ENCODE measurements at places on chromosomes 11 and 22.

DNA sequence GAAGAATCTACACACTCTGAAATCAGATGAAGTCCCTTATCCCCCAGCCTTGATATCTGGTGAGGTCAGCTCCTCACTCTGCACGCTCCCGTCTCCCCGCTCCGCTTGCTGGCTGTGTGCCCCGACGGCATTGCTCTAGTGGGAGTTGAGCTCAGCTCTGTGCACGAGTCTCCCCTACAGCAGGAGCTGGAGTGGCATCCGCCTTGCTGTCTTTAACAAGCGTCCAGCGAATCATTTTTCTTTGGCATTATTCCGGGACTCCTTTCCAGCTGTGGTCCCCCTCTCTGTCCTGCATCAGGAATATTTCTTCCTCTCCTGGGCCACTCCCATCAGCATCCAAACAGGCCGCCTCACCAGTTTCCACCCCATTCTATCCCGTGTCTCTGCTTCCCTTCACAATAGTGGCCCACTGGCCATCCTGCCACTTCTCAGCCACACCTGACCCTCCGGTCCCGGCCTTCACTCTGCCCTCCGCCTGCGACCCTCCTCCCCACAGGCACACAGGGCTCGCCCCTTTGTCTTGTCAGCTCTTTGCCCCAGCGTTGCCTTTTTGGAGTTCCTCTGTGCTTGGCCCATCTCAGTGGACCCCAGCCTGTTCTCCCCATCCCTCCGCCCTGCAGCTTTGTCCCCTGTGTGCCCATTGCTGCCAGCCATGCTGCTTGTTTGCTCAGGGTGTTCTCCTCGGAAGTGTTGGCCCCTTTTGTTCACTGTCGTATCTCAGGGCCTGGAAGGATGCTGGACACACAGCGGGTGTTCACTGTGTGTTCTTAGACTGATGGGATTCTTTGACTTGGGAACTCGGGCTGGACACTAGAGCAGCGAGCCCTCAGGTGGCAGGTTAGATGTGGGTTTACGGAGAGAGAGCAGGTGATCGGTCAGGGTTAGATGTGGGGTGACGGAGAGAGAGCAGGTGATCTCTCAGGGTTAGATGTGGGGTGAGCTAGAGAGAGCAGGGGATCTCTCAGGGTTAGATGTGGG is 441.8 kb downstream of the TBC1D22A start:
- no peak overlapping the region for H3K4me3 ChIP-seq
- H3K27me3 ChIP-seq, result peaks cover 8% of the 10 kb centered on the region
- peak; percentile 47 for DNase-seq
- no peak overlapping the region for H3K27ac ChIP-seq
- no peaks in the 10 kb centered on the region for H3K4me1 ChIP-seq

DNA sequence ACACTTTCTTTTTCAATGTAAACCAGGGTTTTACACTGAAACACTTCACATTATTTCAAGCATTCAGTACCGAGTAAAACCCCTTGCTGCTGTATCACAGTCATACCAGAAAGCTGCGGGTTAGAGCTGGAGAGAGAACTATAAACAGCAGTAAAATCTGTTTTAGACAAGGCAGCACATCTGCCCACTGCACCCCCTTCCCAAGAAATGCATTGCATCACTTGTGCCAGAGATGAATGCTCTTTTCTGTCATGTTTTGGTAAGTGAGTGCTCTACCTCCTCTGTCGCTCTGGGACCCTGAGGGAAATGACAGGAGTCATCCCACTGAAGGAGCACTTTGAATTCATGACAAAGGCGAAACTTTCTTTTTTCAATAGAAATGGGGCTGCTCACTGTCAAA is 107.2 kb downstream of the MAML2 start:
- no peak overlapping the region for H3K4me3 ChIP-seq
- H3K27ac ChIP-seq, result no peak overlapping the region
- H3K4me1 ChIP-seq, result peaks cover 48% of the 10 kb centered on the region
- no peaks in the 10 kb centered on the region for H3K36me3 ChIP-seq
- H3K27me3 ChIP-seq, result no peaks in the 10 kb centered on the region

- DNase-seq, result peak; percentile 80
- peak overlapping the region; percentile 91 for H3K4me3 ChIP-seq
- peaks cover 15% of the 10 kb centered on the region for H3K36me3 ChIP-seq
- H3K4me1 ChIP-seq, result peaks cover 46% of the 10 kb centered on the region
- peak overlapping the region; percentile 80 for H3K27ac ChIP-seq
Measured at GRCh38 chr11:45805305-45806071, 539 bp downstream of the SLC35C1 start.

DNA sequence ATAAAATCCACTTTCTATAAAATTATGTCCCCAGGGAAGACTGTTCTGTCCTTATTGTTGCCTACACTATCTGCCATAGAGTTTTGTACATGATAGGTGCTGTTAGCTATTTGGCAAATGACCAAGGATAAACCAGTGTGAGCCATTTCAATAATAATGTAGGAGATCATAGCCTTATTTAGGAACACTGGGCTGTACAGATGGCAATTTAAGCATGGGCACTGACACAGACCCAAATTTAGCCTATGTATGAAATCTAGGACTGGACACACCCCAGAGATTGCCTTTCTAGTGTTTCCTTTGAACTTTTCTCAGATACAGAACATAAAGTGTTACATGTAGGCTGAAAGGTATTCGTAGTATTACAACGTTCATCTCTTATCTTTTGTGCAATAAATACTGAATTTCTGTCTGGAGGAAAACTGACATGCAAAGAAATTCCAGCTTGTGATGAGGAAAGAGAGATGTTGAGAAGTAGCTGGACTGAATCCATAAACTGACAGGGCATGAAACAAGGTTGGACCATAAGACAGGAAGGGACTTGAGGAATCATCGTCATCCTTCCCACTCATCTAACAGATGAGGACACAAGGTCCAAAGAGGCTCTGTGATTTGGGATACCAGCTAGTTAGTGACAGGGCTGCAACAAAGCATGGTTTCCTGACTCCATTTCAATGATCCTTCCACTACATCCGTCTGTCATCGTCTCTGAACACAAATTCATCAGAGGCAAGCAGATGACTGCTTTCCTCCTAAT is 60.3 kb downstream of the TMPRSS5 start:
- H3K27ac ChIP-seq, result no peak overlapping the region
- H3K27me3 ChIP-seq, result peaks cover 3% of the 10 kb centered on the region
- H3K4me3 ChIP-seq, result no peak overlapping the region

DNA sequence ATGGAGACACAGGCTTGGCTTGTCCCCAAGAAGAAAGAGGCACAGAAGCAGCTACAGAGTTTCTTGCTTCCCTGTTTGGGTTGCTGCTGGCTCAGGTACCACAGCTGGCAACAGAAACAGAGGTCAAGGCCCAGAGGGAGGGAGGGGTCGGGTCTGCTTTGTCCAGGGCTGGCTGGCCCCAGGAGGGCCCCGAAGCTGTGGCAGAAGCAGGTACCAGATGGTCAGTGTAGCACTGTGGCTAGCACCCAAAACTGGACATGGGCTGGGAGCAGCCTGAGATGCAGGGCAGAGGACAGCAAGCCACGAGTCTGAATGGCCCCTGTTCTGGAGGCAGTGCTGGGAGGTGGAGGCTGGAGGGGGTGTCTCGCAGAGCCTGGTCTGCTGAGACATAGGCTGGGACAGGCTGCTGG is 52.3 kb upstream of the CCDC188 start:
- H3K4me1 ChIP-seq, result peaks cover 42% of the 10 kb centered on the region
- no peak overlapping the region for H3K27ac ChIP-seq
- no peak for DNase-seq

GRCh38 chr22:42906605-42907348 is 49.7 kb upstream of the ARFGAP3 start:
- H3K36me3 ChIP-seq, result peaks cover 9% of the 10 kb centered on the region
- peaks cover 62% of the 10 kb centered on the region for H3K4me1 ChIP-seq
- no peak overlapping the region for H3K27ac ChIP-seq
- H3K27me3 ChIP-seq, result no peaks in the 10 kb centered on the region
- no peak for DNase-seq

DNA sequence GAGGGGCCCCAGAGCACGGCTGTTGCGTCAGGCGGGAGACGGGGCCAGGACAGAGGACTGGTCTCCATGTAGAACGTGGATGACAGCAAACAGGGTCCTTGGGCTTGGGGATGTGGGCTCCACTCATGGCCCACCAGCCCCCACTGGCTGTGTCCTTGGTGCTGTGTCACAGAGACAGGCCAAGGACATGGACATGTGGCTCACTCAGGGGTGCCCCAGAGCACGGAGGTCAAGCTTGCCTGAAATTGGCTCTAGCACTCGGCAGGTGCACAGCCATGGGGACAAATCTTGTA is 14.4 kb downstream of the FADS2 start:
- no peaks in the 10 kb centered on the region for H3K27me3 ChIP-seq
- H3K27ac ChIP-seq, result peak overlapping the region; percentile 1
- peaks cover 22% of the 10 kb centered on the region for H3K36me3 ChIP-seq

GRCh38 chr22:38760477-38761201 is 4.8 kb upstream of the SUN2 start:
- no peak overlapping the region for H3K27ac ChIP-seq
- H3K36me3 ChIP-seq, result no peaks in the 10 kb centered on the region
- no peak overlapping the region for H3K4me3 ChIP-seq
- peaks cover 14% of the 10 kb centered on the region for H3K4me1 ChIP-seq
- no peak for DNase-seq

DNA sequence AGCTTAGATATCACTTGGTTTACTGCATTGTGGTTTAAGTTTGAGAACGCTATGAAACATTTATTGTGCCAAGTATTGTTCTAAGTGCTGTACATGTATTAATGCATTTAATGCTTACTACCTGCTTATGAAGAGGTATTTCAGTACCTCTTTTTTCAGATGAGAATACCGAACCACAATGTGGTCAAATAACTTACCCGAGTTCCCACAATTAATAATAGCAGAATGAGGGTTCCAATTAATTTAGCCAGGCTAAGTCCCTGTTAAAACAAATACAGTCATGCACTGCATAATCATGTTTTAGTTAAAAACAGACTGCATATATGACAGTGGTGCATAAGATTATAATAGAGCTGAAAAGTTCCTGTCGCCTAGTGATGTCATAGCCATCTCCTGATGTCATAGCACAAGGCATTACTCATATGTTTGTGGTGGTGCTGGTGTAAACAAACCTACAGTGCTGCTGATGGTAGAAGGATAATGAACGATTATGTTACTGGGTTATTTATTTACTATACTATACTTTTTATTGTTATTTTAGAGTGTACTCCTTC is 4.3 kb downstream of the ZC3H12C start:
- H3K36me3 ChIP-seq, result no peaks in the 10 kb centered on the region
- no peak overlapping the region for H3K4me3 ChIP-seq
- H3K27me3 ChIP-seq, result no peaks in the 10 kb centered on the region
- peaks cover 40% of the 10 kb centered on the region for H3K4me1 ChIP-seq

DNA sequence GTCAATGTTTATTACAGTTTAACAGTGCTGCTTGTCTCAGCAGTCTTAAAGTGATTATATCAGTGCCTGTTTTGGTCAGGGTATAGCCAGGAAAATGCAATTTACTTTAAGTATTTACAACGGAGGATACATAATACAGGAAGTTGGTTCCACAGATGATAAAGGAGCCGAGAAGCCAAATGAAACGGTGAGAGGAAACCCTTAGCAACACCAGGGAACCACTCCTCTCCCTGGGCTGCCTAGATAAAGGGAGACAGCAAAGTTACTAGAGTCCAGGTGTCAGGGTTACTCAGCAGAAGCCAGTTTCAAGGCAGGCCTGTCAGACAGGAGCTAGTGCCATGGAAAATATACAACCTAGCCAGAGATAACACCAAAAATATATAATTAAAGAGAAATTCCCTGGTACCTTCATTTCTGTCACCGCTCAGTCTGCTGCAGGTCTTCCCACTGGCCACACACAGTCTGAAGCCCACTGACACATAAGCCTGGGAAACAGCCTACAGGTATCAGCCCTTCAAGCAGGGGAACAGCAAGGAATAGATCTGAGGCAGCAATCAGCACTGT is 55.5 kb downstream of the FAM76B start:
- H3K4me1 ChIP-seq, result no peaks in the 10 kb centered on the region
- no peaks in the 10 kb centered on the region for H3K36me3 ChIP-seq
- H3K27me3 ChIP-seq, result no peaks in the 10 kb centered on the region
- no peak overlapping the region for H3K27ac ChIP-seq
- DNase-seq, result no peak
- H3K4me3 ChIP-seq, result no peak overlapping the region

- no peaks in the 10 kb centered on the region for H3K27me3 ChIP-seq
- H3K36me3 ChIP-seq, result no peaks in the 10 kb centered on the region
- peaks cover 39% of the 10 kb centered on the region for H3K4me1 ChIP-seq
Measured at GRCh38 chr11:35105319-35106079, 33.5 kb upstream of the CD44 start.

DNA sequence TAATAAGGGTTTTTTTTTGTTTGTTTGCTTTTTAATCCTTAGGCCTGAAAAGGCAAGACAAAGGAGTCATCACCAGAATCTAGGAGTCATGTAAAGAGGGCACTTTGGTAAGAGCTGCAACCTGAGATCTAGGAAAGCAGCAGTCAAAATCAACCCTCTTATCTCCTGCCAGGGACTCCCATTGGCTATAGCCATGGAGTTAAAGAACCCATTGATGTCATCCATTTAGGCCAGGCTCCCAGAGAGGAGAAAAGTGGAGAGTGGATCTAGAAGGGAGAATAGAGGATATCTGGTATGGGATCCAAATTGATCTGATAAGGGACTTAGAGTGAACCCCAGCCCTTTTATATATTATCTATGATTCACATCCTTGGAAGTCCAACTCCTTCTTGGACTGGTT is 35.9 kb downstream of the ZNF215 start:
- H3K27me3 ChIP-seq, result no peaks in the 10 kb centered on the region
- no peak overlapping the region for H3K4me3 ChIP-seq
- no peaks in the 10 kb centered on the region for H3K4me1 ChIP-seq
- H3K36me3 ChIP-seq, result no peaks in the 10 kb centered on the region
- no peak overlapping the region for H3K27ac ChIP-seq

- peaks cover 15% of the 10 kb centered on the region for H3K4me1 ChIP-seq
- no peaks in the 10 kb centered on the region for H3K36me3 ChIP-seq
- H3K27ac ChIP-seq, result no peak overlapping the region
- no peak overlapping the region for H3K4me3 ChIP-seq
Measured at GRCh38 chr11:34180040-34180813, 74.8 kb downstream of the NAT10 start.

DNA sequence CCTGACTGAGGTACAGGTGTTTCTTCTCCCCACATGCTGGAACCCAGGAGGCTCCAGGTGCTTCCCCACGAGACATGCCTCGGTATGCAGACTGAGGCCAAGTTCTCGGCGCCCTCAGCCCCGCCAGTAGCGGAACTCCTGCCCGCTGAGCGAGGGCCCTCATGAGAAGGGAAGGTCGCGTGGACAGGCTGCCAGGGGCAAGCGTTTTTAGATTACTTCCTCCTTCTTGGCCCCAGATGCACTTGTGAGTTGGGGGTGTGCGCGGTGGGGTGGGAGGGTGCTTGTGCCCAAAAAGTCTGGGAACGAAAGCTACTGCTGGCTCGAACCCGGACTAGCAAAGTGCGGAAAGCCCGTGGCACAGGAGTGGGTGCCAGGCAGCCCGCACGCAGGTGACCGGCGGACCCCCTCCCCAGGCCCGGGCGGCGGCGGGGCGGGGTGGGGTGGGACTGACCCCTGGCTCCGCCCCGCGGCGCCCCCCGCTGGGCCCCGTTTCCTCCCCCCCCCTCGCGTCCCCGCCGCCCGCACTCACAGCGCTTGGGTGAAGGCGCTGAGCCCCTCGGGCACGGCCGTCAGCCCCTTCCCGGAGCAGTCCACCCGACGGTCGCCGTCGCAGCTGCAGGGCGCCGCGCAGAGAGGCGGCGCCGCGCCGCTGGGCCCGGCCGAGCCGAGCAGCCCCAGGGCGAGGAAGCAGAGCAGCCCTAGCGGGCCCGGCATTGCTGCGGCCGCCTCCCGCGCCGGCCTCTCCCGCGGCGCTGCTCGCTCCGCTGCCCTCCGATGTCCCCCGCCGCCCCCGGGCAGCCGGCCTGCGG is 797 bp downstream of the LGR4 start:
- peak; percentile 81 for DNase-seq
- no peaks in the 10 kb centered on the region for H3K36me3 ChIP-seq
- H3K4me1 ChIP-seq, result peaks cover 48% of the 10 kb centered on the region
- no peaks in the 10 kb centered on the region for H3K27me3 ChIP-seq
- peak overlapping the region; percentile 98 for H3K4me3 ChIP-seq
- peak overlapping the region; percentile 97 for H3K27ac ChIP-seq

- DNase-seq, result no peak
- no peaks in the 10 kb centered on the region for H3K27me3 ChIP-seq
- H3K4me1 ChIP-seq, result peaks cover 64% of the 10 kb centered on the region
- peak overlapping the region; percentile 23 for H3K27ac ChIP-seq
Measured at GRCh38 chr11:33262011-33262645, 4.9 kb downstream of the HIPK3 start.
